ENCODE measurements at places on chromosomes 5 and 9.
A peak's percentile ranks its signal among the peaks of the same experiment; 100 is the strongest.

DNA sequence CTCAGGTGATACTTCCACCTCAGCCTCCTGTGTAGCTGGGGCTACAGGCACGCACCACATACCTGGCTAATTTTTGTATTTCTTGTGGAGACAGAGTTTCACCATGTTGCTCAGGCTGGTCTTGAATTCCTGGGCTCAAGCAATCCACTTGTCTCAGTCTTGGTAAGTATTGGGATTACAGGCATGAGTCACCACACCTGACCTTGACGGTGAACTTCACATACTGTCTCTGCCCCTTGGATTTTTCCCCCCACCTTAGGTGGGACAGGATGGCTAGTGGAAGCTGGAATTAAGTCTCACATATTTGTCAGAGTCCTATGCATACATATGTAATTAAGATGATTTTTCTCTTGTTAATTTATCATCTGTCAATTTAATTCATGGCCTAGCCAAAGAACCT, 20.9 kb upstream of the RFK start:
- no peak for DNase-seq

GRCh38 chr5:134511796-134512660, 13.4 kb upstream of the JADE2 start:
- DNase-seq: no peak

- DNase-seq: no peak
Measured at GRCh38 chr5:32254881-32255539, 57.7 kb downstream of the MTMR12 start.

GRCh38 chr5:138712324-138712723, 40.9 kb upstream of the CTNNA1 start:
- DNase-seq: no peak

GRCh38 chr5:664343-664993, 28.7 kb downstream of the TPPP start:
- DNase-seq: no peak

DNA sequence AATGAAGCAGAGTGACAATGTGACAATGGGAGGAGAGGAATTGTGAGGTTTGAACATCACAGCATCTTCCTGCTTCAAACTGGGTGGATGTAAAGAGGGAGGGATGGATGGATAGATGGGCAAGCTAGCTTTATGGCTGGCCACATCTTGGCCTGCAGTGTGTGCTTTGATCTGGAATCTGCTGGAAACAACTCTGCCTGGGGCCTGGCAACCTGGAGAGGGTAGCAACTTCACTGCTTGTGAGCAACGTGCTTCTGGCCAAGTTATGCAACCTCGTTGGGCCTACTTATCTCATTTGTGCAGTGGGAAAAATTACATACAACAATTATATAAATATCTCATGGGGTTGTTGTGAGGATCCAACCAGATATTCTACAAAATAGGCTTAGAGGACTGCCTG, 5.3 kb downstream of the IL9 start:
- no peak for DNase-seq

DNA sequence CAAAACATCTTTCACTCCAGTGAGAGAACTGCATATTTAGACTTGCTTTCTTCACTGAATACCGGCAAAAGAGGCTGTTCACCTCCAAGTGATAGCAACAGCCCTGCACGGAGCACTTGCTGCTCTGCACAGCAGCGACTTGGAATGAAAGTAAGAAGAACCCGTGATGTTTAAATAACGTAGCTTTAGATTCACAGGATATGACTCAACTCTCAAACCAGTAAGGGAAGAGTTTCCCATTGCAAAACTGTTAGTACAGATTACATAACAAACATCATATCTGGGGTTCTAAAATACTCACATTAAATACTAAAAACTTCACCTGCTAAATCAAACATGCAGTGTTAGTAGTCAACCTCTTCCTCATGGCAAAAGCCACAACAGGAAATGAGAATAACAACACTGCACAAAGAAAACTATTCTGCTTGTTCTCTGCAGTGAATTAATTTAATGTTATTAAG, 203.4 kb downstream of the MCTP1 start:
- peak; percentile 7 for DNase-seq

DNA sequence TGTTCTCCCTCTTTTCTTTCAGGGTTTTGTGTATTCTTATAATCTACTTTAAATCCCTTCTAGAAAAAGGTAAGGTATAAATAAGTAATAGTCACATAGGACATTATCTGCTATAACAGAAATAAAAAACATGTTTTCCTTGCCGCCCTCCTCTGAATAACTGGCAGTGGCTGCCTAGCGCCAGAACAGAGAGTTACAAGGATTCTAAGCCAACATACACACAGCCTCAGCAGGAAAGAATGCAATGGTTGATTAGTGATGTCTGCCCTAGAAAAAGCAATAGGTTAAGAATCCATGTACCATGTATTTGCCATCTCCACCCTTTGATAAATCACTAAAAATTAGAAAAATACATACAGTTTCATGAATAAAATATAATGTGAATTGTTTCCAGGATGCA, 4.9 kb downstream of the MED27 start:
- DNase-seq: no peak

GRCh38 chr9:34983209-34983608, 6.3 kb upstream of the DNAJB5 start:
- DNase-seq: no peak

- no peak for DNase-seq
Measured at GRCh38 chr5:144979516-144980264, 809.0 kb downstream of the KCTD16 start.

GRCh38 chr5:166441-167372, 24.6 kb upstream of the LRRC14B start:
- DNase-seq: no peak

GRCh38 chr9:80679916-80680315, 1009.4 kb downstream of the TLE1 start:
- no peak for DNase-seq

- DNase-seq: no peak
Measured at GRCh38 chr9:85158512-85158911, 489.0 kb downstream of the NTRK2 start.

DNA sequence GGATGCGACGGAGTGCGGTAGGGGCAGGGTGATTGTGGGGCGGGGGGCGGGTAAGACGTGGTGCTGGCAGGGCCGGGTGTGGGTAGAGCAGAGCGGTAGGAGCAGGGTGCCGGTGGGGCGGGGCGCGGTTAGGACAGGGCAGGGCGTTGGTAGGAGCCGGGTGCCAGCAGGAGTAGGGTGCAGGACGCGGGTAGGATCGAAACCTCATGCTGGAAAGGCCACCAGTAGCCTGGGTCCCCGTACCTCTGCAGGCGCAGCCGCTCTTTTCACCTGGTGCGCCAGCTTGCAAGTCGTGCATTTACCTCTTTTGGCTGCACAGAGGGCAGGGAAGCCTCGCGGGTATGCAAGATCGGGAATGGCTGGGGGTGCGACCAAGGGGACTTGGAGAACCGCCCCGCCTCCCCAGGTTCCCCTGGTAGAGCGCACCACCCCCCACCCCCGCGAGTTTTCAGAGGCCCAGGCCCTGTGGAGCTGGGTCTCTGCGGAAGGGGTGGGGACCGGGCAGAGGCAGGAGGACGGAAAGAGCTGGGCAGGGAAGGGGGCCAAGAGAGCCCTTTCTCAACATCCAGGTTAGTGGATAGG, 104.8 kb upstream of the SIMC1 start:
- no peak for DNase-seq

GRCh38 chr5:62448528-62448927, 36.0 kb downstream of the IPO11 start:
- no peak for DNase-seq

GRCh38 chr5:1463326-1464095, 18.3 kb upstream of the SLC6A3 start:
- DNase-seq: no peak

- no peak for DNase-seq
Measured at GRCh38 chr5:37771203-37771611, 68.6 kb downstream of the GDNF start.

GRCh38 chr5:172008689-172009141, 2.3 kb upstream of the FBXW11 start:
- DNase-seq: no peak

DNA sequence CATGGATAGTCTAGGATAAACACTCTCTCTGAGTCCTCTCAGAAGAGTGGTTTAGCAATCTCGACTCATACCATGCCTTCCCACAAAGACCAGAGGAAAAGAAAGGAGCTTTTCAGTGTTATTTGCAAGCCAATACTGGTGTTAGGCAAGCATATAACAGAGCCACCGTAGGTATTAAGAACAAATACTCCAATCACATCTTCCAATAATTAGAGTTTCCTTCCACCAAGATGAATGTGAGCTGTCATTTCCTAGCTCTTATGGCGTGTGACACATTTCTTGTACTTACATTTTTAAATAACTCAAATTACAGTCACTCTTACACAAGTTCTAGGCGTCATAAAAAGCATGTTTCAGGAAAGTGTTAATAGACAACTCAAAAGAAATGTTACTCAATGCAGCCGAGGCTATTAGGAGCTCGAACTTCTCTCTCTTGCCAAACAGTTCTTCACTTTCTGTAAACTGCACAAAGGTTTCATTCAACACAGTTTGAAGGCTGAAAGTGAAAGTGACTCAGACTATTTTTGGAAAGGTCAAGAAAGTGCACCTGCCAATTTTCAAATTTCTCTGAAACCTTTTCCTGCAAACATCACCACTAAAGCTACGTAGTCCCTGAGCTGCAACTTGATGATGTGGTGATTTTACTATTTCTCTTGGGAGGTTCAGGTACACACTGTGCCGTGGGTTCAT, 153.8 kb downstream of the AUH start:
- no peak for DNase-seq

DNA sequence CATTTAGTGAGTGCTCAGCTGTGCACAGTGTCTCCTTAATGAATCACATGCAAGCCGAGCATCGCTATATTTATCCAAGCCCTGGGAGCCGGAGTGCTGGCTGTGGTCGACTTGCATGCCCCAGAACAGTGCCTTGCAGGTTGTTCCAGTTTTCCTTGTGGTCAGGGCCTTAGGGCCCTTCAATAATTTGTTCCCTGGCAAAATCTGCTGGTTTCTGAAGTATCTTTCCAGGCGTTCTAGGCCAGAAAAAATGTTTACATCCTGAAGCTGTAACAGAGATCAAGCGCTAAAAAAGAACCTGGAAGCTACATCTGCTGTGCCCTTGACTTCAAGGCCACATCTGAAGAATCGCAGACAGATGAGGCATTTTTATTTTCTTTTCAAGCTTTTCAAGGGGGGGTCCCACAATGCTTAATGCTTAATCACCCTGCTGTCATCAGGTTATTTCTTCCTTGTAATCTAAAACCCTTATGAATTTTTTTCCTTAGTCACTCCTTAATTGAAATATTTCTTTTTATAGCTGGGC, 105.8 kb downstream of the DOCK2 start:
- no peak for DNase-seq

- no peak for DNase-seq
Measured at GRCh38 chr9:88406051-88406450, 17.8 kb downstream of the SPIN1 start.

GRCh38 chr5:34928267-34928666, 1.1 kb upstream of the DNAJC21 start:
- DNase-seq: no peak

DNA sequence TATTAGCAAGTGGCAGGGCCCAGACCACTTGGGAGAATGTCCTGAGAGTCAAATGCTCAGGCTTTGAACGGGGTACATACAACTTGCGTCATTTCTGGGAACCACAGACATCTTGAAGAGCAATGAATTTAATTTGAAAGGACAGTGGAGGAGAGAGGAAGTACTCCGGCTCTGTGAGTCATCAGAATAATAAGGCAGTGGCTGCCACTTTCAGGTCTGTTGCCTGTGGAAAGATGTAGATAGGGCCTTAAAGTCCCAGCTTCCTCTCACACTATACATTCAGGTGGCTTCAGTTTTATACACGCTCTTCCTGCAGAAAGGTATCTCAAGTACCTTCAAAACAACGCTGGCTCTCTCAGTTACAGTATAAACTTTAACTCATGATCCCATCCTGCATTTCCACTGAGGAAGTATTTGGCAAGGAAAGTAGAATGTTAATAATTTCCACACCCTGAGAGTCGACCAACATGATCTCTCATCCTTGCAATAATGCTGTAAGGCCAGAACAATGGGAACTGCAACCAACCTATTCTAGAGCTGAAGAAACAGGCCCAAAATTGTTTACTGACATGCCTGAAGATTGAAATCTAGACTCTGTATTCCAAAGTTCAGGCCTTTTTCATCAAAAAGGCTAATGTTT, 6.8 kb upstream of the PRUNE2 start:
- no peak for DNase-seq

DNA sequence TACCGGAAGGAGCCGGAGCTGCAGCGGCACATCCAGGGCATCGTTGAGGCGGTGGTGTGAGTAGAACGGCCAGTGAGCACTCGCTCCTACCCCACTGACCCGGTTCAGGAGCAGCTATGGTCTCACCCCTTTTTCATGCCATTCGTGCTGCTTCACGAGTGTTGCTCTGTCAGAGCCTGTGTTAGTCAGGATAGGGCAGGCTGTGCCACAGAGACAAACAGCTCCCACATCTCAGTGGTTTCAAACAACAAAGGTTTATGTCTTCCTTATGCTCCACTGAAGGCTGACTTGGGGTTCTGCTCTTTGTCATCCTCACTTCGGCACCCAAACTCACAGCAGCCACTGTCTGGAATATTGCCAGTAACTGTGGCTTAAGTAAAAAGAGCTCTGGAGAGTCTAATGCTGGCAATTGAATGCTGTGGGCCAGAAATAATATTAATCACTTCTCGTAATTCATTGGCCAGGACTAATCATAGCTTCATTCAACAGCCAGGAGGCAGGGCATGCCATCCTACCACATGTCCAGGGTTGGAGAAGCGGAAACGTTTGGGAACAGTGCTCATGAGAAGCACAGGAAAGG, 28.4 kb downstream of the ARHGEF37 start:
- no peak for DNase-seq

DNA sequence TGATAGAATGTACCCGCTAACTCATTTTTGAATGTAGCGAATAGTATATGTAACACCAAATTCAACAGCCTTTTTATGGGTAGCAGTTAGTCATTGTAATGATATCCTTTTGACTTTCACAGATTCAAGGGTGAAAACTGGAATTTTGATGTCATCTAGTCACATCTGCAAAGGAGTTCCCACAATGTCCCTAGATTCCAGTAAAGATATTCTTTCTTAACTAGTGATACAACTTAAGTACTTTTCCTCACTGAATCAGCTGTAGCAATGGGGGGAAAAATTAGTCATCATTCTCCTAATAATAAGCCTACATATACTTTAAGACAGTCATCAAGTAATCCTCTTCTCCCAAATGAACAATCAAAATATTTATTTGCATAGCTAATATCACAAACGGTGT, 11.5 kb upstream of the SSBP2 start:
- DNase-seq: no peak

DNA sequence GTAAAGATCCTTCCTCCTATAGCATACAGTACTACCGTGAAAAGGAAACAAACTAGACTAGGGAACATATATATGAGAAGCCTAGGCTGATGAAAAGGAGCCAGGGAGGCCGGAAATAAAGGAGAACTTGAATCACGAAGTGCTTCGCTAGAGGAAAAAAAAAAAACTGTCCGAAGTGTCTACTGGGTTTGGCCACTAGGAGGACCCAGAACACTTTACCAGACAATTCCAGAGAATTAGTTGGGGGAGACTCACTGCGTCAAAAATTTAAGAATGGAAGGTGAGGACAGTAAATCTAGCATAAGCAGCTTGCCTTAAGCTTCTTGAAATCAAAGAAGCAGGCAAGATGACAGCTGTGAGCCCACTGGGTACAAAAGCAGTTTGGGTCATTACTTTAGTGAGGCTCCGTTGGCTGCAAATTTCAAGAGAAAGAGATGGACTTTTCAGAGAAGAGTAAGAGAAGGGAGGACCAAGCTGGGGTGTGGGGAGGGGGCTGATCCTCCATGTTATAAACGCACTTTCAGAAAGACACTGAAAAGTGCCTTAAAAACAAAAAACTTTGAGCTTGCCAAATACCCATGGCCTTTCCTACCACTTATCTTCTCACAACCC, 47.4 kb downstream of the P4HA2 start:
- DNase-seq: no peak

GRCh38 chr5:66769839-66770617, 173.8 kb downstream of the MAST4 start:
- DNase-seq: no peak
